ENCODE measurements at places on chromosomes 2 and 18.

DNA sequence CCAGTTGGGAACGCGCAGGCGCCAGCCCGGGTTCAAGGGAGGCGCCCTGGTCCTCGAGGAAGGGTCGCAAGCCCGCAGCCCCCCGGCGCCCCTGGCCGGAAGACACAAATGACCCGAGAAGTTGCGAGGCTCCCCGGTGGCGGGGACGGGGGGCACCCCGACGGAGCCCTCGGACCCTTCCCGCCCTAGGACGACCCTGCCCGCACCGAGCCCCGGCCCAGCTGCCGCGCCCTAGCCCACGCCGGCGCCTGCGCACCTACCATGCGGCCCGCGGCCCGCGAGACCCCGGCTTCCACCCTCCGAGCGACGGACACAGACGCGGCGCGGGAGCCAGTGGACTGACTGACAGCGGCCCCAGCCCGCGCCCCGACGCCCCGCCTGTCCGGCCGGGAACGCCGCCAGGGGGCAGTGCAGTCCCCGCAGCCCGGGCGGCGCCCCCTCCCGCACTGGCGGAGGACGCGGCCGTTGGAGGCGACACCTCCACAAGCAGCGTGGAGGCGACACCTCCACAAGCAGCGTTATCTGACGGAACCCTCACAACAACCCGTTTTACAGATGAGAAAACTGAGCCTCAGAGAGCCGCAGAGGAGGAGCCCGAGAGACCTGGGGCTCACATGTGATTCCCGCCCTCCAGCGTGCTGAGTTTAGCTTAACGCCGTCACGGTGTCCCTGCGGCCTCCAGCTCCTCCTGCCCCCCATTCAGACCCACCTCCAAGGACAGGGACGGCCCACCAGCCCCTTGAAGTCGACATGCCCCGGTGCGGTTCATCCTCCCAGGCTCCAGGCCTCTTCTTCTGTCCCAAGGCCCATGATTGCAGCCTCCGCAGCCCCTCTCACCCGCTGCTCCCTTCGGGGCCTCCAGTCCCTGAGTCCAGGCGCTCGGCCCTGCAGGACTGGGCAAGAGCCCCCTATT is at the start of gene NMUR1:
Gene NMUR1 (minus strand): TSS at position 347 of the 913 bp plus-strand sequence. CDS start 84 bp downstream, at position 263.
- DNase-seq: no peak

GRCh38 chr2:18848646-18849045 is 259.3 kb upstream of the NT5C1B start:
- no peak for DNase-seq

GRCh38 chr2:45739796-45740485 is 88.5 kb downstream of the PRKCE start:
- DNase-seq: no peak

- DNase-seq: no peak
Observed at GRCh38 chr18:12885500-12885899, 1.5 kb upstream of the PTPN2 start.

DNA sequence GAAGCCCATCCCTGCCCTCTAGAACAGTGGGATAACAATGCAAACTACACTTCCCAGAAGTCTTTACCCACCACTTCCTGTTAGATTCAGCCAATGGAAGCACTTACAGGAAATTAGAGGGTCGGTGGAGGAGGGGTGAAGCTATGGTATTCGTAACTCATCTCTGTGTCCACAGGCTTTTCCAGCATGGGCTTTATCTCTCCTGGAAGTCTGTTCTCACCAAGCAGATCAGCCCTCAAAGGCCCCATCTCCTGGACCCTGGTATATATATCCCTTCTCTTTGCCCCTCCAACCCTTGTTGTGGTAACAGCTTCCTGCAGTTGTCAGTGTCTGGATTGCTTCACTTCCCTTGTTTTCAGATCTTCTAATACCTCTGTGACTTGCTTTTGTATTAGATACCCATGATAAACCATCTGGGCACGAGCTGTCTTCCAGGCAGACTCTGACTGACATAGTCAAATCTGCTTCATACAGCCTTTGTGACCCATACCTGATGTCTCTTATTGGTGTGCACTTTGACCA is 475.0 kb upstream of the POU3F3 start:
- DNase-seq: peak; percentile 68

GRCh38 chr2:144441711-144442141 is 78.2 kb downstream of the ZEB2 start:
- no peak for DNase-seq

DNA sequence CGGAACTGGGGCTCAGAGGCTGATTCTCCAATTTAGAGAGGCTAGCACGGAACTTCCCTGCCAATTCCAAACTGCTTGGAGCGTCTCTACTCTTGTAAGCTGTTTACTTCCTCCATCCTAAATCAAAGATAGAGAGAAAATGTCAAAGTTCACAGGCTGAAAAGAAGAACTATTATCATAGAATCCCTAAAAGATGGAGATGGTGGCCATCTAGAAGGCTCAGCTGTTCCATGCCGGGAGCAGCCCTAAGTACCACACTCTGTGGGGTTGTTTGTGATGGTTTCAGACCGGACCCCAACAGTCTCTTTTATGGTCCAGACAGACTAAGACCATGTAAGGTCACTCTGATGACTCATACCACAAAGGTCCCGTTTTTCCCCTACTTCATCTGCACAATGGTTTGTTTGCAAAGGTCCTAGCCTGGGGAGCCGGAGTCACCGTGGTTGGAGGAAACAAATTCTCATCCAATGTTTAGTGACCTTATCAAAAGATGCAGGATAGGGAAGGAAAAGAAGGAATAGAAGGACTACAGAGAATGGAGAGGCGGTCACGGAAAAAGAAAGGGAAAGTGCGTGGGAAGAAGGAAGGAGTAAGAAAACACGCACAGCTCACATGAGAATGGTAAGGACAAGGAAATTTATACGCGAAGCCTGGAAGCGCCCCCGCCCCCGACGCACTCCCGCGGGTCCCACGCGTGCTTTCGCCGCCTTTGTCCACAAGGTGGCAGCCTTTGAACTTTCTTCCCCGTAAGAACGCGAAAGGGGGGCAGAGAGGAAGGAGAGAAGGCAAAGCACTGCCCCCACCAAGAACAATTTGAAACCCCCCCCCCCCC is 453 bp upstream of the ANTXR1 start:
- DNase-seq: peak; percentile 79

Measured in DND-41 (cell line).